ENCODE measurements at places on chromosomes 5 and 9.
A peak's percentile ranks its signal among the peaks of the same experiment; 100 is the strongest.

- DNase-seq: peak; percentile 74
Observed at GRCh38 chr5:157271740-157272271, 5.9 kb downstream of the CYFIP2 start.

- no peak for DNase-seq
Observed at GRCh38 chr9:82549174-82549821, 513.6 kb downstream of the RASEF start.

DNA sequence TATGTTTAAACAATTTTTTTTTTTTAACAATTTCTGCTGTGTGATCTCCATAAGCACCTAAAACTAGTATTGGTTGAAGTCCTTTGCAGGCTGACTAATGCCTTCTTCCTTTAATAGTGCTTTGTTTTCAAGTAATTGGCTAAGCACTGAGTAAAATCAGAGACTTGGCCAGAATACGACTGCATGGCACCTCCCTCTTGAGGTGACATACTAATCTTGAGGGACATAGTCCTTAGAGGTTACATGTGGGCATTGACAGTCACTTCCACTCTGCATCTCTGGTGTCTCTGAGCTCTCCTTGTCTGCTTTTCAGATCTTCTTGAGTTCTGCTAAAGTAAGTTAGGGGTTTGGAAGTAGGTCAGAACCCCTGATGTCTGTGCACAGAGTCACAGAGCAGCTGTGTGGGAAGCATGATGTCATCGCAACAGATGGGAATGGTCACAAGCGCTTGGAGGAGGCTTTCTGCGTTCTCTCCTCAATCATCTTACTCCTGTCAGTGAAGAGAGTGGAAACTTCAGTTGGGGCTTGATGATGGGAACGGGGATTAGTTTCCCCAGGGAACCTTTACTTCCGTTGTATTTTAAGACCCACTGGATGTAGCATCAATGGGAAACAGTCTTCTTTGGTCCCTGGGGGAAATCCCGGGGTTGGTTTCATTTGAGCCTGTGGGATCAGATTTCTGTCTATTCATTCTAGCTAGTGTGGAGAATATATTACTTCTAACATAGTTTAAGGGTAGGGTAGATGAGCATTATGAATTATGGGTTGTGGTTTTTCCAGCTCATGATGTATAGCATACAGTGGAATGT is 136.9 kb downstream of the ARHGAP26 start:
- no peak for DNase-seq

DNA sequence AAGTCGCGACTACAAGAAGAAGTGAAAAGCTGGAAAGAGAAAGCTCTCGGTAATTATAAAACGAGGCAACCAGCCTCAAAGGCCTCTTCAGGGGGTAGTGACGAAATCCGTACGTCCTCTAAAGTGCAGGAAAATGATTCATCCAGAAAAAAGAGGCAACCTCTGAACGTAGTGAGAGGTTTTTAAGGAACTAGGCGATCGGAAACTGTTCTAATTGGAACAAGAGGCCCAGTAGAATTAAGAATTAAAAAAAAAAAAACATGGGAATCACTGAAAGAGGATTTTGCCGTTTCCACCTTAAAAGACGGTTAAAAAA is 1.0 kb downstream of the CSNK1A1 start:
- DNase-seq: no peak

- DNase-seq: no peak
Observed at GRCh38 chr5:179316982-179317381, 28.3 kb downstream of the ADAMTS2 start.

DNA sequence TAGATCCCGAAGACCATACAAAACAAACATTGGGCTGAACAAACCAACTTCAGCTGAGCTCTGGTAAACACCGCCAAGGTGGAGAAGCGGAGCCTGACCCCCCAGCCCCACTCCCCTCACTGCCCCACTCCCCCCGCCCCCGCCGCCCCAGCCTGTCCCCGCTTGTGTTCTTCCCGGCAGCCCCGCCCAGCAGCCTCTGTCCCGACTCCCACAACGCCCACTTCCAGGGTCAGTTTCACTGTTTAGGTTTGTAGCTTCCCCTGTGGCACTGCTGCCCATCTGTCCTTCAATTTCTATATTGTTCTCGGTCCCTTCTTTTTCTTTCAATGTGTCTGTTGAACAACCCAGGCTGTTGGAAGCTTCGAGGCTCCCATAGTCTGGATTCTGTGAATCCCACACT is 112.0 kb upstream of the CACNA1B start:
- DNase-seq: no peak

DNA sequence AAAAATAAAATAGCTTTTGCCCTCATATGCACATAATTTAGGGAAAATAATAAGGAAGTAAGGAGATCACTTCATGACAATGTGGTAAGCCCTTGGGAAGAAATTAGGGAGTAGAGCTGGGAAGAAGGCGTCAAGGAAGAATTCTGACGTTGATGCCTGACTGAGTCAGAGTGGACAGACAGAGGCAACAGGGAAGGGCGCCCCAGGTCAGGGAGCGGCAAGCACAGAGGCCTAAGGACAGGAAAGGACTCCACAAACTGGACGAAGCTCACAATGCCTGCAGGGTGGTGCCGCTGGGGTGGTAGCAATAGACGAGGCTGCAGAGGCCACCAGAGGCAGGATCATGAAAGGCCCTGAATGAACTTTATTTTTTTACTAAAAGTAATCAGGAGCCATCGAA is 7.6 kb downstream of the DRD1 start:
- DNase-seq: no peak

DNA sequence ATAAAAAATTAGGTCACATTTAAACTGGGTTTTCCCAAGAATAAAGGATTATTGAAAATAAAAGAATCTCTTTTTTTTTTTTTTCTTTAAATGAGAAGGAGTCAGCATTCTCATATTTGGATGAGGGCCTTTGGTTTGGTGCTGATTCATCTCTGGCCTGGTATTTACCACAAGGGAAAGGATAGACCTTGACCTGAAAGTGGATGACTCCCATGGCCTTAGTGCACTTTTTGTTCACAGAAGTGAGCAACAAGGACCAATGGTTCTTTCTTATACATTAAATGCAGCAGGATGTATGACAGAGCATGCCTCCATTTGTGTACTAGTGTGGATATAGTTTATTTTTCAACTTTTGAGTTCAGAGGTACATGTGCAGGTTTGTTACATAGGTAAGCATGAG is 6.9 kb downstream of the YTHDC2 start:
- DNase-seq: no peak

GRCh38 chr9:92324431-92324830 is 719 bp downstream of the NOL8 start:
- no peak for DNase-seq

DNA sequence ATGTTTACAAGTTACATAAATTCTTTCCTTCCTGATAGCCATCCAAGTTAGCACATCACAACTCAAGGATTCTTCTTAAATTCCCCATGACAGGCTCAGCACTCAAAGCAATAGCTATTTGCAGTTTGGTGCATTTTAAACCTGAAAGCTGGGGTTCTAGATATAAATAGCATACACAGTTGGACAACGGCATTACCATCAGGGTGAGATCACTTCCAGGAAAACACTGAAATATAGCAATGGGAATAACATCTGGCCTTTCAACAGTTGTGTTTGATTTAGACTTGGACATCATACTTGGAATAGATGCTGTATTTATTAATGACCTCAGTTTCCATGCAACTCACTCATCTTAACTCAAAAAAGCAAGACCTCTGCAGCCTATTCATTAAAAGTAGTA is 24.7 kb upstream of the LECT2 start:
- DNase-seq: no peak

GRCh38 chr5:121968910-121969607 is 7.3 kb downstream of the SRFBP1 start:
- no peak for DNase-seq

- no peak for DNase-seq
Observed at GRCh38 chr5:55225346-55225745, 1.8 kb downstream of the MCIDAS start.

DNA sequence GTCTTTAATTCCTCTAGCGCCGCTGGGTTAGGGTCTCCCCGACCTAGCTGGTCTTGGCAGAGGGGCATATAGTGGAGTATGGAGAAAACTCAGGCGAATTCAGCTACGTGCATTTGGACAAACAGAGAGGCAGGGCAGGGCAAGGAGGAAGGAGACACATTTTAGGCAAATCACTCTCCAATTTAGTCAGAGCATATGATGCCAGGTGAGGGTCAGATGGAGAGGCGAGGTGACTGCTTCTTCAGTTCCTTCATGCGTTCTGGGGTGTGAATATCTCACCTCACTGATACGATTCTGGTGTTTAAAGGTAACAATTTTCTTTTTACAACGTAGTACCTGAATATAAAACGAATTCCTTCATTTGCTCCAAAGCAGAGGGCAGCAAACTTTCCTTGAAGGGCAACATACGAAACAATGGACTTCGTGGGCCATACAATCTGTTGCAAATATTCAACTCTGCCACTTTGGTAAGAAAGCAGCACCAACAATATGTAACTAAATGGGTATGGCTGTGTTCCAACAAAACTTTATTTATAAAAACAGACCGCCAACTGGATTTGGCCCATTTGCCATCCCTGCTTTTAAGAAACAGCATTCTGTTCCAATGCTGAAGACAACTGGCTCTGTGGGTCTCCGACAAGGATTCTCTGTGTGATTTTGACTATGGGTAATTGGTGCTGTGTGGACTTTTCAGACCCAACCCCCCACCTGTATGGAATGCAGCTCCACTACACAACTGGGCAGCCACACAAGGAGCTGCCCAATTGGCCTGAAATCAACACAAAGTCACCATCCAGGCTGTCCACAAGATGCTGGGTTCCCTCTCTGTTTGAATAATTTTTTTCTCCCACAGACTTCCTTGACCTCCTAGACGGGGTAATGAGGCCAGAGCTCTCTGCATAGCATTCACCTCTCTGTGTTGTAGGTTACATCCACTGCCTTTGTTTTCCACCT is 53.8 kb downstream of the RAPGEF1 start:
- DNase-seq: no peak

DNA sequence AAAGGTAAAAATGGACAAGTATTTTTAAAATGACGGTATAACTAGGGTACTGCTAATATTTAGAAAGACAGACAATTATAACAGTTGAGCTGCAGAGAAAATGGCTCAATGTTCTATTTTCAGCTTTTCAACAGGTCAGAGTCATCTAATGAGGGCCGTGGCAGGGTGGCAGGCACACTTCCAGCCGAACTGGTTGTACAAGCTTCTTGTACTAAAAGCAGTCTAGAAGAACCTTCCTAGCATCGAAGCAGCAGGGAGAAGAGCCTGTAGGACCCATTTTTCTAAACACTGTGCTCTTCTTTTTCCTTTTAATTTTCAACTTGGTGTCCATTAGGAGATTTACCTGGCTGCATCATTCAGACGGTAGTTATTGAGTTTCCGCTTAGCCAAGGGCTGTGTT is 85.6 kb downstream of the SLC28A3 start:
- no peak for DNase-seq

DNA sequence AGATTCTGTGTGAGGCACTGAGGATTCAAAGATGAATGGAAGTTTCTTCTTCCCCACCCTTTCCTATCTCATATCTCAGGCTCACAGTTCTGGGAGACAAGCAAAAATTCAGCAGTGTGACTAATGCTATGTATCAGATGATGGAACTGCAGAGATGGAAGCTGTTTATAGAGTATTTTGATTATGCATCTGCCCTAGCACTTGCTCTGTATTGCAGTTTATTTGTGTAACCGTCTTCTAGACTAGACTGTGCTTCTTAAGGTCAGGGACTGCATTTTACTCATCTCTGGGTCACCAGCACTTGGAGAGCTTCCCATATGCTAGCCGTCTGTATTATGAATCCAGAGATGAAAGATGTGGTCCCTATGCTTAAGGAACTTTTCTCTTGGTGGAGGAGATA is 12.6 kb downstream of the CAVIN4 start:
- DNase-seq: no peak

- peak; percentile 40 for DNase-seq
Observed at GRCh38 chr9:136996361-136997292, at the start of gene CLIC3. Gene CLIC3, minus strand, starts transcription at chr9:136996568. Its CDS starts 25 bp downstream, at chr9:136996543.

- no peak for DNase-seq
Observed at GRCh38 chr9:16752601-16753000, 117.9 kb downstream of the BNC2 start.

DNA sequence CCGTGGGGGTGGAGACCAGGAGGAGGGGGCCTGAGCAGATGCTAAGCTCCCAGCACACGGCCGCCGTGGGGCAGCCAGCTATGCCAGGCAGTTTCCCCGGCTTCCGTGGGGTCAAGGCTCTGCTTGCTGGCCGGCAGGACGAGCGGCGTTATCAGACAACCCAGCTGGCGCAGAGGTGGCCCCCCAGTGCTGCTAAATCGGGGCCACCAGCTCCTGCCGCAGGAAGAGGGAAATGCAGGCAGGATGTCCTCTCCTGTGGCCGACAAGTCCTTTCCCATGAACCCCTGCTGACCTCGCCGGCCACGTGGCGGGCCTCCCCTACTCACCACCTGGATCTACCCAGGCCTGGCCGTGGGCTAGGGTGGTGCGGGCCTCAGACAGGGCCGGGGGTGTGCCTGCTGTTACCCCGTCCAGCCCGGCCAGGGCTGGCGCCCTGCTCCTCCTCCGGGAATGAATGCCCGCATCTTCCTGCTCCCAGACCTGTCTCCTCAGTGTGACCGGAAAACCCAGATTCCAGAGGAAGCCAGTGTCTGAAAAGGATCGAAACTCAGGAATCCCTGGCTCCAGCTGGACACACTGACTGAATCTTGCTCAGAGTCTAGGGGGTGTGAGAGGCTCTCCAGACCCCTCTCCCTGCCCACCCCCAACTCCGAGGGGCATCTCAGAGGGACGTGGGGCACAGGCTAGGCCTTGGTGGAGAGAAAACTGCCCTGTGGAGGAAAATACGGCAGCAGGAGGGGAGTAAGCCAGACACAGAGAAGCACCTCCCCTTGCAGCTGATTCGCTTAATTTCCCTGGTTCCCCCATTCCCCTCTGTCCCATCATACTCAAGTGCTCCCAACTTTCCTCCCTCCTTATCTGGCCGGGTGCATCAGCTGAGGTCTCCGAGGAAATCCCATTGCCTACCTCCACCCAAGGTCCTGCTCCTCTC is 3.9 kb downstream of the FLT4 start:
- no peak for DNase-seq

DNA sequence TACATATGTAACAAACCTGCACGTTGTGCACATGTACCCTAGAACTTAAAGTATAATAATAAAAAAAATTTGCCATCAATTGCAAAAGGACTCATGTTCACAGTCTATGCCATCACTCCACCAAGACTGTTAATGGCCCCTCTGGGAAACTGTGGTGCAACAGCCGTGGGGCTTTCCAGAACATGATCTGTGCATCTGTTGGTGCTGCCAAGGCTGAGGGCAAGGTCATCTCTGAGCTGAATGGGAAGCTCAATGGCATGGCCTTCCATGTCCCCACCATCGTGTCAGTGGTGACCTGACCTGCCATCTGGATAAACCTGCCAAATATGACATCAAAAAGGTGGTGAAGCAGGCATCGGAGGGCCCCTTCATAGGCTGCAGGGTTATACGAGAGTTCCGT is 33.4 kb upstream of the AGXT2 start:
- no peak for DNase-seq
